ENCODE measurements at places on chromosomes 11 and 22.

DNA sequence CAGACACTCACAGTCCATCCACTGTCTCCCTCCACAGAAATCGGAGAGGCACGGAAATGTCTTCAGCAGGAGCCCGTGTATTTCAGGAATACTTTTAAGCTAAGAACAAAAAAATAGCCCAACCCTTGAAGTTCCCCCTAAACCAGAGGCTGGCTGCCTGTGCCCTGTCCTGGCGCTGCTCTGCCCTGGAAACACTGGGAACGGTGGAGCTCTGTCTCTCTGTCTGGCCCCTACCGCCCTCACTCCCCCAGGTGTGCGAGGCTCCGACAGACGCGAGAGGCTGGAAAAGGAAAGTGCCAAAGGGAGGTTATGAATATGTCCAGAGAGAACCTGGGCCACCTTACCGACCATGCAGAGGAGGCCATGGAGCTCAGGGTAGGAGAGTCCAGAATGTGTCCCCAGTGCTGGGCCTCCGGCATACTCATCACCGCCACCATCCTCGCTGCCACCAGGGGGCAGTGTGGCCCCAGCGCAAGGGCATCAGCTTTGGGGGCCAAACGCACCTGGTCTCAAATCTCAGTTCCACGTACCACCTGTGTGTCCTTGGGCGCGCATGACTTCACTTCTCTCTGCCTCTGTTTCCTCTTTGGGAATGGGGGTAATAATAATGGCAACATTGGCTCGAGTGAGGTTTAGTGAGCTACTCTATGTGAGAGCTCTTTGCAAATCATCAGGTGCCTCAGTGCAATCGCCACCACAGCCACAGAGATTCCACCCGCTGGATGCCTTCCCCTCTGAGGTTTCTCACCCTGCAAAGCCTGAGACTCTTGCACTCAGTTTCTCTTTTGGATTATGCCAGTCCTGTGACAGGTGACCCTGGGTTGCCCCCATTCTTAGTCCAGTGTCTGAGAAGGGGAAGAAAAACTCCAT, 10.4 kb upstream of the SLCO2B1 start:
- DNase-seq = peak; percentile 88

DNA sequence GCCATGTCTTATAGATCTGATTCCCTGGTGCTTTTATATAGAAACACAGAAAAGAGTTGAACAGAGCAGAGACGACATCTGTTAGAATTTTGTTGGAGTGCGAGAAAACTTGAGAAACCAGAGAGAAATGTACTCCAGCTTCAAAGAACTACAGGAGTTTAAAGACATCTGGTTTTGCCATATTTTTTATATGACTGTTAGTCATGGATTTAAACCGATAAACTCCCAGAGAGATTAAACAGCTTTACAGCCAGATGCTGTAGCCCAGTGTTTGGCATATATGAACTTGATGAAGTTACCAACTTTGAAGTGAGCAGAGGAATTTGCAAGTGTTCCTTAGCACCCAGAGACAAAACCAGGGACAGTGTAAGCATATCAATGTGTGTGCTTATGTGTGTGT, 1083.1 kb downstream of the LRRC4C start:
- no peak for DNase-seq

DNA sequence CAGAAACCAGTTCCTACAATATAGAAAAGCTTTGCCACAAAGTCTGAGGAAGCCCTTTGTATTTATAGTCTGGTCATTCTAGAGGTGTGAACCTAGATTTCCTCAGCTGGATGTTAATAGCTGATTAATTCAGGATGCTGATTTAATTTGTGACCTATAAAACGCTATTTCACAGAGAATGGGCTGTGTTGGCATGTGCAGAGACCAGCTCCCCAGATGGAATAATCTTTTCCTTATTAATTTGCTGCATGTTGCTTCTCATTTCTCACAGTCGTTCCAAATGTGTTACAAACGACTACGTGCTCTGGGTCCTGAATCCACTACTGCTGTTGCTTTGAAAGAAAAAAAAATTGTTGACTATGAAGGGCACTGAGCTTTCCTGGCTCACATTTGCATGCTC, 49.3 kb downstream of the BDNF start:
- DNase-seq = no peak

DNA sequence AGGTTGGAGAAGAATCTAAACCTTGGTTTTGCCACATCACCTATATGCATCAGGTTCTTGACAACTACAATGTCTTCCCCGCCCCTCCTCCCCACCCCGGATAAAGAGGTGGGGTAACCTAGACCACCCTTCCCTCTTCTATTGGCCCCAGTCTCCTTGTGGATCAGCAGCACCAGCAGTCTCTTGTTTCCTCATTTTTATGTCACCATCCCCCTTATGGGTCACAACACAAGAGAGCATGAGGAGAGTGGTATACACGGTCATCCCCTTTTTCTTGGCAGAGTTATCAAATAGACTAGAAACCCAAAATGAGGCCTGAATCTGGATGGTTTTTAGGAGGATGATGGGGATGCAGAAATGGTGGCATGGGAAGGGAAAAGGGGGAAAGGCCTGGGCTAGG, 1.2 kb downstream of the MS4A4E start:
- DNase-seq = no peak

GRCh38 chr11:115996125-115996807, 492.1 kb upstream of the CADM1 start:
- DNase-seq = no peak

DNA sequence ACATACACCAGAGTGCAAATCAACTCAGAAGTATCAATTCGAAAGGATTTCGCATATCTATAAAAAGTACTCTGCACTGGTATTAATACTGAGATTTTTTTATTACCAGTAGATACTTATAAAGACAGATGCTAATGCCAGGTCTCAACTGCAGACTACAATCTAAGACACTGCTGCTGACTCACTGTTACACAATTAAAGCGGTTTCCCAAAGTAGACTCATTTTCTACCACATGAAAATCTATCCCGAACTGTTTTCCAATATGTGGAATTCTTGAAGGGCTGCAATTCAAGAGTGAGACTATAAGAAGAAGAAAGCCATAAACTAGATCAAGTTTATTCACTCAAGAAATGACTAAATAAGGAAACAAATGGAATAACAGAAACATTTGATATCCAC, 57.2 kb upstream of the ARHGAP32 start:
- DNase-seq = no peak

DNA sequence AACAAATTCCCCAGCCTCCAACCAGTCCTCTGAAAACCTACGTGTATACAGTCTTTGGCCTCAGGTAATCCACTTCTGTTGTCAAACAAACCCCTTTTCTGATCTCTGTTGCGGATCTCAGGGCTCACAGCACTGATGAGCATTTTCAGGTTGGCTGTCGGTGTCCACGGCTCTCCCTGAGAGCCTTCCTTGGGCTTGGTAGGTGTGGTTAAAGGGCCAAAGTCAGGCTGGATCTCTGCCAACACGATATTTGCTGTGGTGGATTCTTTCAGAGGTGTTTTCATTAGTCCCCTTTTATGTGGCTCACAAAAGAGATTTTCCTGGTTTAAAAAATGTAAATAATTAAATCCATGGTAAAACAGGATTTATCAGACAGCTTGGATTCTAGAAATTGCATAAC, 2.9 kb downstream of the E2F8 start:
- no peak for DNase-seq

GRCh38 chr11:1201395-1202153, 21.3 kb upstream of the MUC5B start:
- no peak for DNase-seq

- no peak for DNase-seq
Measured at GRCh38 chr11:14114786-14115185, 152.3 kb downstream of the SPON1 start.

- DNase-seq = no peak
Measured at GRCh38 chr22:43004362-43005035, 10.4 kb downstream of the PACSIN2 start.

DNA sequence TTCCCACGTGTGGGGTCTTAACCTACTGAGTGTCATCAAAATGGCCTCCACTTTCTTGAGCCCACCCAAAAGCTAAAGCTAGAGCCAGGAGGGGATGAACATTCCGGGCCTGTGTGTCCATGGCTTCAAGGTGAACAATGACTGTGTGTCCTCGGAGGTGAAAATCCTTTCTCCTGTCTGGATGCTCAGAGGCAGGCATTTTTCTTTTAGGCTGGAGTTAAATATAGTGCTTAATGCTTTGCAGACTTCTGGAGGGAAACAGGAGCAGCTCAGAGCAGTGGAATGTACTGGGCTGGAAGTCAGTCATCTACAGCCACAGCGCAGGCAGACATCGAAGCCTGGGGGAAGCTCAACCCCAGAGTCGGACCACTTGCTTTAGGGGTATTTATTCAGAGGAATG, 68.6 kb upstream of the TMEM45B start:
- no peak for DNase-seq

DNA sequence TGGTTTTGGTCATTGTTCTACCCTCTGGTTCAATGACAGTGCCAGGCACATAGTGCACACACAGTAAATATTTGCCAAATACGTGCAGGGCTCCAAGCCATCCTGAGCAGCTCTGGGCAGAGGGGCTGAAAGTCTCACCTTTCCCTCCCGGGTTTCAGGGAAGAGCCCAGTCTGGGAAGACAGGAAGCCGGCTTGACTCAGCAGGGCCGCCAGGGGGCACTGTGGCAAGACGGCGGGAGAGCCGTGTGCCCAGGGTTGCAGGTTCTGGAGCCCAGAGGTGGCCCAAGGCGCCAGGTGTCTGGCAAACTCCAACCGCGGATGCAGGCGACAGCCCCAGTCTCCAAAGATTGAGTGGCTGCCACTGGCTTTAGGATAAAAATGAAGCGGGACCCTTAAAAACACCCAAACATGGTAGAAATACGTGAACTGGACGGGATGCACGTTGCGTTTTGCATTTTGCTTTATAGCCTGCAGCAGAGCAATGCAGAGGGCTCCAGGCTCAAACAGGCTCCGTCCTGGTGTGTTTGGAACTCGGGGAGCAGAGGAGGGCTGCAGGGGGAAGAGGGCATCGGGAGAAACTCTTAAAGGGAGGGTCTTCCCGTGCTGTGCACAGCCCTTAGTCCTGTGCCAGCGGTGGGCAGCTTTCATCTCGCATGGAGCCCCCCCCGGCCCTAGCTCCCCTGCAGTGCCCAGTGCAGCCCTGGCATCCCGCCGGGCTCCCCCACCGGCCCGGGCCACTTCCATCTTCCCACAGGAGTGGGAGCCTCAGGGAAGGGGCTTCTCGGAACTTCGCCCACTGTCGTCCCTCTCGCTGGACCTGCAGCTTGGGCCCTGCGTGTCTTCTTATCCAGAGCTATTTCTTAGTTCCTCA, 10.7 kb downstream of the KRTAP5-5 start:
- peak; percentile 54 for DNase-seq

DNA sequence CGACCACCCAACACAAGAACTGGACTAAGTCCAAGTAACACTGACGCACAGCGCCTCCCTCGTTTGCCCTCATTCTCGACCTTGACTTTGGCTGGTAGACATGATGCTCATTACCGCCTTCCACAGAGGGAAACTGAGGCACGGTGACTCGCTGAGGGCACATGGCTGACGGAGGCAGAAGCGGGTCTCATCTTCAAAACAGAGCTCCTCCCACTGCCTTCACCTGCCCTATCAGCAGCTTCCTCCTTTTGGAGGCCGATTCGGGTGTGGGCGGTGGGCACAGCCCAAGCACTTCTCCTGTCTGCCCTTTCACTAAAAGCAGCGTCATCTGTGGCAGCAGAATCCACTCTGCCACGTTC, 2.0 kb upstream of the KMT5B start:
- DNase-seq = peak; percentile 25

DNA sequence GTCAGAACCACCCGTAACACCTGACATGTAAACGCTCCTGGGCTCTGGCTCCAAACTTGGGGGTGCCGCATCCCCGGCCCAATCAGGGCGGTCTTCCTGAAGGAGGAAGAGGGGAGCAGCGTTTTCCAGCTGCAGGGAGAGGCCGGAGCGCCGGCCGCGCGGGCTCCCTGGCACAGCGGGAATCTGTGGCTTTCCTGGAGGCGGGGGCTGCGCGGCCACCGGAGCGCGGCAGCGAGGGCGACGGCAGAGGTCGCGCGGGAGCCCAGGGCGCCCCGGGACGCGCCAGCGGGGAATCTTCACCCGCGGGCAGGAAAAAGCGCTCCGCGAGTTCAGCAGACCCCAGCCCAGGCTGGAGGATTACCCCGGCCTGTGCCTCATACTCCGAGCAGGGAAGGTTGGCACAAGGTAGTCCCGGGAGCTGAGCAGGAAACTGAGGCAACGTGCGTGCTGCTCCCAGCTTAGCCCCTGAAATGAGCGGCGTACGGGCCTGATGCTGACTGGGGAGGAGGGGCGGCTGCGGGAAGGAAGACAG, 600 bp upstream of the ESAM start:
- no peak for DNase-seq

GRCh38 chr11:120212926-120213325, 2.1 kb downstream of the OAF start:
- DNase-seq = no peak

DNA sequence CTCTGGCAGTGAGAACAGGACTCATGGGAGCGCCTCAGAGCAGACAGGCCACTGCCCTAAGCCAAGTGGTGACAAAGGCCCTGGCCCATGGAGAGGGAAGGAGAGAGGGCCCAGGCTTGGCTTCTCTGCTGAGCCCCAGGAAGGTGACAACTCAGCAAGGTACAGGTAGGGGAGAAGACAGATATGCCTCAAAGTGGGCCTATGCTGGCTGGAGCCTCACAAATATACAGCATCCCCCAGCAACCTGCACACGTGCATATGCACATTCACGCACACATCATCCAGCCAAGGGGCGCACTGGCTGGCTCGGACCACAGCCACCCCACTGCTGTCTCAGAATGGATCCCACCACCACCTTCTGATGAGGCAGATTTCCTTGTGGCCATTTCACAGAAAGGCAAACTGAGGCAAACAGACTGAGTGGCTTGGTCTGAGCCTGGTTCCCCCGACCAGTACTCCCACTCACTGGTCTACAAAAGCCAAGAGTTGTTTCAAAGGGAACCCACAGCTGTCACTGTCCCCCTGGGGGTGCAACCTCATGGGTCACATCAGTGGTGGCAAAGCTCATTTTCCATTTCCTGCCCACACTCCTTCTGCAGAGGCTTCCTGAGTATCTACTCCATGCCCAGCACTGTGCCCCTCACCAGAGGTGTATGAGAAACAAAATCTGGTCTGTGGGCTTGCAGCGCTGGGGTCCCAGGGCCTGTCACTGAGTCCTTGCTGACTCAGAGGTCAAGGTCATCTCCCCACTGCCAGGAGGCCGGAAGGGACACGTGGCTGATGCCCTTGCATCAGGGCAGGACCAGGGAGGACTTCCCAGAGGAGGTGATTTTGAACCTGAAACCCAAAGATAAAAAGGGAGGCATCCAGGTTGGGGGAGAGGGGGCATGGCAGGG, 67.3 kb upstream of the PRR5 start:
- no peak for DNase-seq

DNA sequence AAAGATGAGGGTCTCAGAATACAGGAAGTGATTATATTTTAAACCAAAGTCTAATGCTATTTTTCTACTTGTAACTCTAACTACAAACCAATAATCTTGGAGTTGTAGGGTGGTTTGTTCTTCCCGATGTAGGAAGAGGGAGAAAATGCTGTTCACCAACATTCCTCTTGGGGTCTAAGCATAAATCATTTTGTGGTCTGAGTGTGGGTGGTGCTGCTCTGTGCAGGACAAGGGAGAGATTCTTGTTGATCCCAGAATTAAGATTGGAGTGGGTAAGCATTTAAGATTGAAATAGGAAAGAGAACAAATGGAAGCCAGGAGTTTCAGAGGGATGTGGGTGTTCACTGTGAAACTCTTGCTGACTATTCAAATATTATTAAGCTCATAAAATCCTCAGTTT, 38.6 kb upstream of the MMP13 start:
- no peak for DNase-seq

Measured in CD4-positive, alpha-beta T cell treated with Interleukin-17A for 4 hours (primary cell).